A549 treated with Mapracorat at 1 μM for 4 hours (cell line): ENCODE measurements at places on chromosomes 11 and 22. TPM values are rescaled to one million over a fixed set of nuclear protein-coding genes. Genes with fewer than 3 reads are reported as not detected.

Gene PDGFD
- total RNA-seq = 6.1 to 8.6 TPM (median 7.6 TPM) in 5 replicates

Gene CHRDL2
- total RNA-seq = 3.4 to 5.2 TPM (median 4.1 TPM) in 5 replicates

Gene MTFP1
- total RNA-seq = 59.6 to 71.2 TPM (median 69.2 TPM) in 5 replicates

Gene H19
- total RNA-seq = 8.2 to 16.8 TPM (median 14.6 TPM) in 5 replicates

Gene LGR4
- total RNA-seq = 28.2 to 39.9 TPM (median 36.1 TPM) in 5 replicates

Gene PRDM11
- 5.7 to 8.0 TPM (median 7.7 TPM) in 5 replicates for total RNA-seq

Gene OR51I2
- total RNA-seq = not detected in 5 replicates

Gene C11orf21
- not detected in 5 replicates for total RNA-seq

Gene OR8D2
- total RNA-seq = not detected in 5 replicates

Gene CCDC89
- not detected in 5 replicates for total RNA-seq
